ENCODE measurements at places on chromosomes 7 and 10. TPM values are rescaled to one million over a fixed set of nuclear protein-coding genes. Genes with fewer than 3 reads are reported as not detected.

GRCh38 chr10:128022261-128023196 lies 103.7 kb downstream of the MKI67 start:
- H3K27ac ChIP-seq: no peak overlapping the region
- no peaks in the 10 kb centered on the region for H3K27me3 ChIP-seq
- no peaks in the 10 kb centered on the region for H3K36me3 ChIP-seq
- H3K4me3 ChIP-seq: no peak overlapping the region
- peaks cover 14% of the 10 kb centered on the region for H3K4me1 ChIP-seq

GRCh38 chr7:157807510-157807909 lies 470.7 kb downstream of the DNAJB6 start:
- DNase-seq: no peak
- H3K27ac ChIP-seq: no peak overlapping the region
- H3K4me3 ChIP-seq: no peak overlapping the region
- no peaks in the 10 kb centered on the region for H3K4me1 ChIP-seq

- H3K27me3 ChIP-seq: no peaks in the 10 kb centered on the region
- H3K4me3 ChIP-seq: no peak overlapping the region
- H3K4me1 ChIP-seq: peaks cover 10% of the 10 kb centered on the region
- no peaks in the 10 kb centered on the region for H3K36me3 ChIP-seq
- no peak overlapping the region for H3K27ac ChIP-seq
Observed at GRCh38 chr10:29980084-29980483, 79.3 kb downstream of the JCAD start.

- no peak overlapping the region for H3K27ac ChIP-seq
- H3K4me1 ChIP-seq: no peaks in the 10 kb centered on the region
- no peak overlapping the region for H3K4me3 ChIP-seq
- no peaks in the 10 kb centered on the region for H3K36me3 ChIP-seq
Observed at GRCh38 chr10:128537834-128538330, 411.7 kb upstream of the MKI67 start.

- H3K27ac ChIP-seq: peak within 1 kb of the TSS; percentile 91
- no peaks in the 10 kb centered on the region for H3K36me3 ChIP-seq
- peak; percentile 78 for DNase-seq
- no peaks in the 10 kb centered on the region for H3K27me3 ChIP-seq
Observed at GRCh38 chr7:4681886-4682620, at the start of gene FOXK1. TSS of gene FOXK1 (plus strand) at chr7:4682295. CDS start at chr7:4682309, 14 bp downstream.

GRCh38 chr7:118590107-118590506 lies 365.6 kb downstream of the ANKRD7 start:
- no peak for DNase-seq
- no peak overlapping the region for H3K27ac ChIP-seq
- H3K27me3 ChIP-seq: no peaks in the 10 kb centered on the region
- H3K4me3 ChIP-seq: no peak overlapping the region

VAX1 gene
- total RNA-seq: not detected

GJD4 gene
- not detected for total RNA-seq

GIMAP2 gene
- total RNA-seq: 14.4 TPM

HOXA6 gene
- total RNA-seq: 8.5 TPM

Measured in adrenal gland (tissue), 19 donors.